ENCODE measurements at places on chromosomes 2 and 18.

- DNase-seq, result no peak
Observed at GRCh38 chr2:166725927-166726924, 162.1 kb upstream of the XIRP2 start.

DNA sequence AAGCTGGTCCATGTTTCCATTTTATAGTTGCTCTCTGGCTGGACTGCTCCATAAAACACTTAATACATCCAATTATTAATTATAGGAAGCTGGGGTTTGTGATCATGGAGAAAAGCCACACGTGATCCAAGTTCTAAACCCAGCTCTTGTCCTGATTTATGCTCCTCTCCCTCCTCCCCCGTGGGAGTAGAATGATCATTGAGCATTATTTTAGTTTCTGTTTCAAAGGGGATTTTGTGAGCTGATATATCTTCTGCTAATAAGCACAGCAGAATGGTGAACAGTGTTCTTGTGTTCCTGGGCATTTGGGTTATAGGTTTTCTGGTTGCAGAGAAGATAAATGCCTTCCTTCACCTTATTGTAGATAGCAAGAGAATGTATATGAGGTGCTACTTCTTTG, 135.7 kb upstream of the TMEM200C start:
- no peak for DNase-seq

GRCh38 chr2:118837621-118838020, 9.8 kb downstream of the EN1 start:
- DNase-seq, result no peak

- no peak for DNase-seq
Observed at GRCh38 chr2:218859988-218860831, 605 bp downstream of the WNT6 start.

- DNase-seq, result peak; percentile 47
Observed at GRCh38 chr18:22683196-22683676, 249.9 kb upstream of the RBBP8 start.

- no peak for DNase-seq
Observed at GRCh38 chr2:39994151-39994550, 215.1 kb upstream of the THUMPD2 start.

GRCh38 chr2:47269316-47270232, 114.5 kb upstream of the STPG4 start:
- peak; percentile 22 for DNase-seq

DNA sequence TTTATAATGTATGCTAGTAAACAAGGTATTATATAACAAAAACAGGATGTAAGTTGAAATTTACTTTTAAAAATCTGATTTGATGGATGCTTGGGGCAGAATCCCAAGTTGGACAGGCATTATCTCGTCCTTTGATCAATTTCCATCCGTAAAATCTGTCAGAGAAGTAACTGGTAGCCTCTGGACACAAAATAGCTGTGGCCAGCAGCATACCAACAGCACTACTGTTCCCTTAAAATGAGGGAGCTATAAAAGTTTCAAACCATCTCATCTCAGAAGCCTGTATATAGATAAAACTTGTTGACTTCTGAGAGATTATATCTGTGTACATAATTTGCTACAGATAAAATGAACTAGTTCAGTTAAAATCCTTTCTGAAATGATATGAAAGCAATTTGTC, 14.7 kb upstream of the METAP1D start:
- no peak for DNase-seq

GRCh38 chr2:83368916-83369315, 1090.2 kb downstream of the SUCLG1 start:
- no peak for DNase-seq

DNA sequence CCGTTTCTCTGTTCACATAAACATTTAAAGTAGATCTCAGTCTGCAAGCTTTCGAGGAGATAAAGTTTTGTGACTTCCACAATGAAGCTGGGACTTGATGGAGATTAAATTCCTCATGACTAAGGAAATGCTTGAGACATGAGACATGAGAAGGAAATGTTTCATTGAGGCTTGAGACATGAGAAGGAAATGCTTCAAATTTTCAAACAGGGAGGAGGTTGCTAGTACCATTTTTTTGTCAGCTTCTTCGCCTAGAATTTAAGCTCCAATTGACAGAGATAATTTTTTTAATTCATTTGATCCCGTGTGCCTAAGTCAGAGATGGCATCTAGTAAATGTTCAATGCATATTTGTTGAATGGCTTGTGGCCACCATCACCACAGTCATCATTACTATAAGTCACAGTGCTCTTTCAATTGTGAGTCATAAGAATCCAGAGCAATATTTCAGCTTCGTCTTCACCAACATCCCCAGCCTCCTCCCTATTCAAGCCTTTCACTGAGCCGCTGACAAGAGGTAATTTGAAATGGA, 543 bp upstream of the MARCHF4 start:
- no peak for DNase-seq

DNA sequence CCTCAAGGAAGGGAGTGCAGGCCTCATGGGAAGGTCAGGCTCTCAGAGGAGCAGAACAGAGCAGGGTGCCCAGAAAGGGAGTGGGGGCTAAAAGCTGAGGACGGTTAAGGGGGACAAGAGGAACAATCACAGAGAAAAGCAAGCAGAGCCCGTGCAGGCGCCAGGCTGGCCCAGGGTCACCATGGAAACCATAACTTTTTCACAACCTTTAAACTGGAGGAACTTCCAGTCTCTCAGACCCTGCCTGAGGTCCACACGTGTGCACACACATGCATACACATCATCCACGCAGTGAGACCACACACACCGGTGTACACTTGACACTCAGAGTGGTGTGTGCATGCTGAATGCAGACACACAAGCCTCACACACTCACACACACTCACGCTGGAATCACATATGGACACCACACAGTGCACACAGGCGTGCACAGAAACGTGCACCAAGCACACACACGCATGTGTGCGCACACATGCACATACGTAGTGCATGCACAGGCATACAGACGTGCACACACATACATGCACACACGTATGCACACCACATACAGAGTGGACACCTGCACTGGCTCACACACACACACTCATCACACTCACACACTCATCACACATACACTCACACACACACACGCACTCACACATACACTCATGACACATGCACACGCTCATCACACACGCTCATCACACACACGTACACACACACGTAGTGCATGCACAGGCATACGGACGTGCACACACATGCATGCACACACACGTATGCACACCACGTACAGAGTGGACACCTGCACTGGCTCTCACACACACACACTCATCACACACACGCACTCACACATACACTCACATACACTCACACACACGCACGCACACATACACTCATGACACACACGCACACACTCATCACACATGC, 37.2 kb upstream of the SNED1 start:
- no peak for DNase-seq

DNA sequence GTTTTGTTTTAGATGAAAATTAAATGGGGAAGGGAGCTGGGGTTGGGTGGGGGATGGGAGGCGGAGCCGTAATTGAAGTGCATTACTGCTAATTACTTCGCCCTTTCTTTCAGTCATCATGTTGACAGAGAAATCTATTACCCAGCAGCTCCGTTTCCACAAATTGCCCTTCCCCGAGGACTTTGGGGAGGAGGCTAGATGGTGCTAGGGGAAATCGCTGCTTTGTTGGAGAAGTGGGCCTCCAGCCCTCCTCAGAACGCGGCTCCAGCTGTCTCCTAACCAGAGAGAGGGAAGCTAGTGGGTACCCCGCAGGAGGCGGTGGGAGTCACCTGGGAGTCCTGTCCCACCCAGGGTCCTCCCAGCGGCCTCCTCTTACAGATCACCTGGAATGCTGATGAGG, 130.9 kb upstream of the MYCN start:
- no peak for DNase-seq

GRCh38 chr2:119010336-119010735, 68.3 kb downstream of the MARCO start:
- DNase-seq, result no peak

DNA sequence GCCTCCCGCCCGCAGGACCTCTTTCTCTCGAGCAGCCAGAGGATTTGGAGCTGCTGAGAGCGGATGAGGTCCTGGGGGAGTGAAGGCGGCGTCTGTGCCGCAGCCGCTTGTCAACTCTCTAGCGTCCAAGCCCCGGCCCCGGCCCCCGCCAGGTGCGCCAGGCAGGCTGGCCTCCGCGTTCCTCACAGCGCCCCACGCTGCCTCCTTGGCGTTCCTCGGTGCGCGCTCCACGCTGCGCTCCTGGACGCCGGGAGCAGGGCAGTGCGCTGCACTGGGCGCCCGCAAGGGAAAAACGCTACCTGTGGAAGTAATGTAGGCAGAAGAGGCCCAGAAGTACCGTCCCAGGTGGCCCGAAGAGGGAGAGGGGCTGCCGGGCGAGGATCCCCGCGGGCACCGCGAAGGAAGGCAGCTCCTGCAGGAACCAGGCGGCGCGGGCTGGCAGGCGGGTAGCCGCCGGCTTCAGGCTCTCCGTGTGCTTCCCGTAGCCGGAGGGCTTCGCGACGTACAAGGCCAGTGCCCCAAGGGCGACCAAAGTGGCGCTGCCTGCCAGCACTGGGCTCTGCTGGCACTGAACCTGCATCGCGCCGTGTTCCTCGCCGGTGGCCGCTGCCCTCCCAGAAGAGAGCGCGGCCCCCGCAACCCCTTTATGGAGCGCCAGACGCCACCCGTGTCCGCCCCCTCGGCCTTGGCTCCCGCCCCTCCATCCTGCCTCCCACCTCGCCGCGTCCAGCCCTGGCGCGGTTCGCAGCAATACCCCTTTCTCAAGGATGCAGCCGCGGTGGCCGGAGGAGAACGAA, at the start of gene SRD5A2:
Gene SRD5A2, minus strand, starts transcription at position 618 of the 797 bp plus-strand sequence. Its CDS starts 38 bp downstream, at position 580.
- no peak for DNase-seq

GRCh38 chr2:104975851-104976250, 62.0 kb upstream of the MRPS9 start:
- no peak for DNase-seq

DNA sequence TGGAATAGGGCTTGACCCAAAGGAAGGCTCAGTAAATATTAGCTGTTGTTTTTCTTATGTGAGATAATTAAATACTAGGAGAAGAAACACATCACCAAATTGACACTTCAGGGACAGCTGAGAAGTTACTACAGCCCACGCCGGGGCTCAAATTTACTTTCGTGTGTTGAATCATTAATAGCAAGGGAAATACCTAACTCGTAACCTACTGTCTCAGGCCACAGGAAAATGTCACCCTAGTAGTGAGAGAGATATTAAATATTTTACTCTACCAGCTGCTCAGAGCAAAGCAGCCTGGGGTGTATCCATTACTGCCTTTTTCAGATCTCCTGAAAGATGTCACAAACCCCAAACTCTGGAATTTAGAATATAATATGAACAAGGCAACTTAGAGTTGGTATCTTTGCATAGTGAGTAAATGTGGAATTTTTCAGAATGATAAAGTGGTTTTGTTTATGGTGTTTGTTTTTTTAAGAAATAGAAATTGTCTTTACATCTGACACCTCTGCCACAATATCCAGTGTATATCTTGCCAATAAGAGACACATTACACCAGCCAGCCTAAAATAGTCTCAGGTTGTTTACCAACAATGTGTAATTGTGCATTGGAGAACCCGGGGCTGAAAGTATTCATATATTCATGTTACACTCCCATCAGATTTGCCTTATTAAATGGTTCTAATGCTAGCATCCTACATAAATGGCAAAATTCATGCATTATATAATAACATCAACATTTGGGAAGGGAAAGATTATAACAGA, 48.4 kb downstream of the ATP8B1 start:
- no peak for DNase-seq

DNA sequence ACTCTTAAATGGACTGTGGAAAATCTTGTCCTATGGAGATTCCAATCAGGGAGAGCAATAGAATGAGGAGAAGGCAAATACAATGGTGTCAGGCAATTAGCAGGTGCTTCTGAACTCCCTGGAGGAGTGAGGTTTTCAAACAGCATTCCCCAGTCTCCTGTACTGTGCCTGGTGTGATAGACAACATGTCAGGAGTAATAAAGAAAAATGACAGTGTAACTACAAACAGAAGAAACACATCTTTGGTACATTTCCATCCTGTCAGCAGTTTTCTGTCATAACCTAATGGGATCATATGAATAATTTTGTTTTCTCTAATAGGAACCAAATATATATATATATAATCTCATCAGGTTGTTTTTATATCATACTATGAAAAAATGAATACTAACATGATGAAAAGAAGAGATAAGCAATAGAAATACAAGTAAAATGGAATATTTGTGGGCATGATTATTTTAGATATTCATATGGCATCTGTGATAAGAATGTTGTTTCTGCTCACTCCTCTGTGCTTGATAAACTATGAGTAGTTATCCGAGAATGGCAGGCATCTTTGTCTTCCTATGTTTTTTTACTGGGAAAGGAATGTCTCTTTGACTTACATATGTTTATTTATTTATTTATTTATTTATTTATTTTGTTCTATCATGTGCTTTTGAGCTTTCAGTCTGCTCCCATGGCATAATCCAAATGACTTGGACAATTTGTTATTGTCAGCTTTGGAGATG, 441.7 kb downstream of the TXNL1 start:
- DNase-seq, result no peak

DNA sequence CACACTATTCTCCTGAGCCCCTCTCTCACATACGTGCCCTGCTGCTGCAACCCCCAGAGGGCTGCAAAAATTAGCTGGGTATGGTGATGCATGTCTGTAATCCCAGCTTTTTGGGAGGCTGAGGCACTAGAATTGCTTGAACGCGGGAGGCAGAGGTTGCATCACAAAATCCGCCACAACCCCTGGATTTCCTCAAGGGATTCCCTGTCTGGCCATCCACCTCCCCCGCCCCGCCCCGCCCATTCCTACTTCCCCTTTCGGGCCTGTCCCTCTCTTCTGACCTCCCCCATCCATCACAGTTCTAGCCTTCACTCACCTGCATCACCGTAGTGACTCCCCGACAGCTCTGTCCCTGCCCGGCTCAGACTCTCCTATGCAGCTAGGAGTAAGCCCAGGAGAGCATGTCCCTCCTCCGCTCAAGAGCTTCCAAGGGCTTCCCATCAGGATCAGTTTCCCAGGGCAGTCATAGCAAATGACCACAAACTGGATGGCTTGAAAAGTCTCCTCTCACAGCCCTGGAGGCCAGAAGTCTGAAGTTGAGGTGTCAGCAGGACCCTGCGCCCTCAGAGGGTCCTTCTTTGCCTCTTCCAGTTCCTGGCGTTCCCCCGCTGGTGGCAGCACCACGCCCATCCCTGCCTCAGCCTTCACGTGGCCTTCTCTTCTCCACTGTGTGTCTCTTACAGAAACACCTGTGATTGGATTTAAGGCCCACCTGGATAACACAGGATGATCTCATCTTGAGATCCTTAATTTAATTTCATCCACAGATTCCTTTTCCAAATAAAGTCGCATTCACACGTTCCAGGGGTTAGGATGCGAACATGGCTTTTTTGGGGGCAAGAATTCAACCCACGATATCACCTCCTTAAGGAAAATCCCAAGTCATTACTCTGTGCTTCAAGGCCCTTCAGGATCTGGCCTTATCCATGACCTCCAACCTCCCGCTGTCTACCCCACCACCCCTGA, 58.5 kb downstream of the HS1BP3 start:
- DNase-seq, result no peak

GRCh38 chr2:23073671-23074070, 311.3 kb upstream of the KLHL29 start:
- DNase-seq, result no peak

- DNase-seq, result no peak
Observed at GRCh38 chr18:25921677-25922421, 168.6 kb downstream of the SS18 start.
